NCI-H187 treated with DMSO at 0.1 percent for 48 hours (cell line): ENCODE measurements at places on chromosomes 16 and 17.

GRCh38 chr17:49748791-49749190 lies 15.1 kb downstream of the FAM117A start:
- peak; percentile 21 for DNase-seq

DNA sequence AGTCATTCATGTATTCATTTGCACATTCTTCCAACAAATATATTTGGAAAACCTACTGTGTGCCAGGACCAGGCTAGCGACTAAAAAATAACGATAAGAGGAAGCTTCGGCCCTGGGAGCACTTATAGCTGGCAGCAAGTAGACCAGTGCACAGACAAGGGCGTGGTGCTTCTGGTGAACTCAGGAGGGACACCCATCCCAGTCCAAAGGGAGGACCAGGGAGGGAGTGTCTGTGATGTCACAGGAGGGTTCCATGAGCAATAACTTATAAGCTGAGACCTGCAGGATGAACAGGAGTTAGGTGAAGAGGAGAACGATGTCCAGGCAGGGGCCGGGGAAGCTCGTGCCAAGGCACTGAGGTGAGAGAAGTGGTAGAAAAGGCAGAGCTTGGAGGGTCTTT lies 17.4 kb upstream of the PHOSPHO1 start:
- no peak for DNase-seq

- DNase-seq, result no peak
These were observed 88.5 kb downstream of the CLEC16A start for GRCh38 chr16:11032922-11033291.

- no peak for DNase-seq
These were observed 287.4 kb downstream of the HAPSTR1 start for GRCh38 chr16:9378876-9379275.

- no peak for DNase-seq
These were observed 47.4 kb downstream of the NETO2 start for GRCh38 chr16:47096297-47096696.

DNA sequence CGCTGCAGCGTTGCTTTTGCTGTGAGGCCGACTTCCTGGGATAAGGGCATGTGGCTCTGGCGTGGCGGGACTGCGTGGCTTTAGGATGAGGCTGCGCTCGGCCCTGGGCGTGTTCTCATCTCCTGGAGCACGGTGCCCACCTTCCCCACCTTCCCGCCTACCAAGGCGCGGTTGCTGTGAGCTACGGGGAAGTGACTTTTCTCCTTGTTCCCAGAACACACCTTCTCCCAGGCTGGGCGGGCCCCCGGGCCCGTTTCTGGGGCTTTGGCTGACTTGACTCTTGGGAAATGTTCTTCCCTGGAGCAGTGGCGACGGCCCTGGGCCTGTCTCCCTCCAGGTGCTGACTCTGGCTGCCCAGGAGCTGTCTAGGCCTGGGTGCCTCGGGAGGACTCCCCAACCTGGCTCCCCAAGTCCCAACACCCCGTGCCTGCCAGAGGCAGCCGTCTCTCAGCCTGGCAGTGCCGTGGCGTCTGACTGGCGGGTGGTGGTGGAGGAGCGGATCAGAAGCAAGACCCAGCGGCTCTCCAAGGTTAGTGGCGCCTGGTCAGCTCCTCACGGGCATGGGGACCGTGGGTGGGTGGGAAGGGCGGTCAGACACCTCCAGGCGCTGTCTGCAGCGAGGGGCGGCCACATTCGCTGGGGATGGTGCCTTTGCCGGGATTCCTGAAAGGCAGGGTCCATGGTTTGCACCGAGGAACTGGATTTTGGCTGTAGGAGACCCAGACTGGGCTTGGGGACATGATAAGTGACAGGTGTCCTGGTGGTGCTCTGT lies 12.1 kb downstream of the TELO2 start:
- DNase-seq, result no peak

DNA sequence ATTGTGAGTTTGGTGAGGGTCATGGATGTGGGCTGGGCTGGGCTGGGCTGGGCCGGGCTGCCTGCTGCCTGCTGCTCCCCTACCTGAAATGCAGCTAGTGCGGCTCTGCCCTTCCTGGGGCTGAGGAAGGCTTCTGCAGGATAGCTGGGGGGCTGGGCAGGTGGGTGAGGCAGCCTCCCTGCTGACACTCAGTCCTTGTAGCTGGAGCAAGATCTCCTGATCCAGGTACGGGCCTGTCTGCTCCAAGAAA lies 4.7 kb downstream of the RPL13 start:
- no peak for DNase-seq

GRCh38 chr16:1980030-1980769 lies 1.1 kb downstream of the NOXO1 start:
- no peak for DNase-seq

- no peak for DNase-seq
These were observed 7.3 kb downstream of the ADGRG5 start for GRCh38 chr16:57549730-57550129.
